ENCODE measurements at places on chromosomes 2 and 18. TPM values are rescaled to one million over a fixed set of nuclear protein-coding genes. Genes with fewer than 3 reads are reported as not detected.

The SLC30A3 gene
- 0.09 TPM for total RNA-seq

The ABCB11 gene
- total RNA-seq = not detected

The DSC2 gene
- total RNA-seq = 2.8 TPM

The PARD3B gene
- total RNA-seq = 13.0 TPM

The UBXN2A gene
- total RNA-seq = 11.9 TPM

The EHD3 gene
- total RNA-seq = 21.7 TPM

The RAB11FIP5 gene
- 58.9 TPM for total RNA-seq

The ANKRD23 gene
- total RNA-seq = 1.2 TPM

The LHCGR gene
- total RNA-seq = not detected

The ASB3 gene
- total RNA-seq = 28.0 TPM

The GKN2 gene
- total RNA-seq = not detected

Measured in smooth muscle cell of the umbilical artery (primary cell).